ENCODE measurements at places on chromosomes 6 and 20. TPM values are rescaled to one million over a fixed set of nuclear protein-coding genes. Genes with fewer than 3 reads are reported as not detected.

The PHF20 gene
- total RNA-seq = 22.8 TPM

The BMP7 gene
- total RNA-seq = not detected

The SLC4A11 gene
- total RNA-seq = 3.2 TPM

The OTOR gene
- not detected for total RNA-seq

The DEF6 gene
- total RNA-seq = 26.0 TPM
